ENCODE measurements at places on chromosomes 3 and 15.
A peak's percentile ranks its signal among the peaks of the same experiment; 100 is the strongest.

- DNase-seq, result no peak
These were observed 5.2 kb upstream of the RAD18 start for GRCh38 chr3:8968375-8968882.

GRCh38 chr15:100786139-100786531 is 93.5 kb upstream of the ALDH1A3 start:
- no peak for DNase-seq

- DNase-seq, result no peak
These were observed 45.0 kb downstream of the TIGIT start for GRCh38 chr3:114338651-114339357.

DNA sequence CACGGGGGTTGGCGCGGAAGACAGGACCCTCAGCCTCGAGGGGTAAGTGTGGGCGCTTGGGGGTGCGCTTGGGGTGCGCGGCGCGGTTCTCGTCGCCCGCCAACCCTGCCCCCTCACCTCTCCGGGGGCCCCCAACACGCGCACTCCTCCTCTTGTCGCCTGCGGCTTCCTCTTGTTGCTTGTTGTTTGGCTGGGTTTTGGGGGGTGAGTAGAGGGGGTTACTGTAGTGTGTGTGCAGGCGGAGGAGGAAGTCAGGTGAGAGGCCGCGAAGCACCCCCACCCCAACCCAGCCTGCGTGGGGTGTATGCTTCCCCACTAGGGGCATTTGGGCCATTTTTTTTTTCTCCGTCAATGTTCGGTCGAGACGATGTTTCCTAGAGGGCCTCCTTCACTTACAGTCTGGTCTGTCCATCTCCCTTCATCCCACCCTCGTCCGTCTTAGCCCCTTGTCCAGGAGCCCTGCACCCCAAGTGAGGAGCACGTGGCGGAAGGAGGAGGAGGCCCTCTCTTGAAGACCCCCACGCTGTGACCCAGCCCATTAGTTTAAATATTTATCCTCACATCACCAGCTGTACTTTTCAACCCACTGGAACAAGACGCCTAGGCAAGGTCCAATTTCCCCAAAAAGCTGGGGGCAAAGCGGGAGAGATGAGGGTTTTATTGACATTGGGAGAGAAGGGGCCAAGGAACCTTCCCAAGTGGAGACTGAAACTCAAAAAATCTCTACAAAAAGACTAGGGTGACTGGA is 20.4 kb upstream of the SATB1 start:
- peak; percentile 40 for DNase-seq

- DNase-seq, result no peak
These were observed 87.0 kb upstream of the KCNAB1 start for GRCh38 chr3:156033428-156033827.

DNA sequence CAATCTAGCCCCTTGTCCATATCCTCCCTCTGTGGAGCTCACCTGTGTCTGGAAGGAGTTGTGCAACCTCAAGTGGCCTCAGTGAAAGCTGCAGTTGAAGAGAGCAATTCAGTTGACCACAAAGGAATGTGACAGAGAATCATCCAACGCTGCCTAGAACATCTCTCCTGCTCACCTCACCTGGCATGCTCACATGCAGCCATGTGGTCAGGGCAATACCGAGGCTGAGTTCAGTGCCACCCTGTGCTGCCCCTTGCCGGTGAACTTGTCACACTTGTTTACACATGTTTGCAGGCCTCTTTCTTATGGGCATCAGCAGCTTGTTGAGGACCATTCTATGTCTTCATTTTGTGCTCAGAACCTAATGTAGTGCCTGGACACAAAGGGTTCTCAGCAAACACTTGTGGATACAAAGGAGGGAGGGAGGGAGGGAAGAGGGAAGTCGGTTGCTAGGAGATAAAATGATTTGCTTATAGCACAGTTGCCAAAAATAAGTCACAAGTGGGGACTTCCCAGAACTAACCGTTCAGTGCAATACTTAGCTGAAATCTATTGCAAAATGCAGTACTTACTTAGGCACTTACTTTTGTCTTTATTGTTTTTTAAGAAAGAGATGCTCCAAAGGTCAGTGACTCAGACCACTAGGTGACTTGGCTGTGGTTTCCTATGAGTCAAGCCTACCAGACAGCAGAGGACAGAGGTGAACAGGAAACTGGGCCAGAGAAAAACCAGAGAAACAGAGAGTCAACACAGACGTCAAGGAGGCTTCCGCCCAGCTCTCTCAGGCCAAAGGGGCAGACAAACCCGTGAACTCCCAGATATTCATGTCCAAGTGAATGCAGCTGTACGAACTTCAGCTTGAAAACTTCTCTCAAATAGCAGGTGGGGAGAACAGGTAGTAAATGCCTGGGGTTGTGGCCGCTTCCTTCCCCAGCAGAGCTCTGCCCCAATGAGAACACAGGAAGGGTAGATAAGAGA is 227.8 kb upstream of the CTNNB1 start:
- DNase-seq, result no peak

DNA sequence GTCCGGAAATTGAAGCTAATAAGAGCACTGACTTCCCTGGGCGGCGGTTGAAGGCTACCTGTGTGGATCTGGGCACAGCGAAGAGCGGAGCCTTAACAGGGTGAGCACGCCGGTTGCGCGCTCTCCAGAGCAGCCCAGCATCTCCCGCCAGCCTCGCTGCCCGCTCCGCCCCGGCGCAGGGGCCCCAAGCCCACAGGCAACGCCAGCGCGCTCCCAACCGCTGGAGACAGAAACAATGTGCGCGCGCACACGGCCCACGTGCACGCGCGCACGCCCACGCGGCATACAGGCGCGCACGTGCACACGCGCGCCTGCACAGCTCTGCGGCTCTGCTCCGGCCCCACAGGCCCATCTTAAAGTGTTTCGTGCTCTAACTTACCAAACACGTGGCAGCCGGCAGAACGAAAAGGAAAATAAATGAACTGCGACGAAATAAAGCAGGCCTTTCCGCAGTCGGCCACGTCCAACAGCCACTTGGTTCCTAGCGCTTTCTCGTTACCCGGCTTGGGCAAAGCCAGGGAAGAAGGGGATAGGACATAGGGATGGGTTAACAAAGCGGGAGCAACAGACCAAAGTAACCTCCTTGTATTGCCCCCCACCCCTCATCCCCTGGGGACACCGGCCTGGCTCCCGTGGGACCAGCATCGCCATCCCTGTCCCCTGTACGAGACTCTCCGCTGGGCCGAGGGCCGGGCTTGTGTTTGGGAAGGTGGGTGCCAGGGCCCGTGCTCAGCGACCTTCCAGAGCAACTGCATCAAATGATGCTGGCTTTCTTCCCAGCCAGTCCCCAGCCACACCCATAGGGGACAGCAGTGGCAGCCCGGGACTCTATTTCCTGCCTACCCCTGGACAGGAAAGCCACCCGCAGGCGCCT is 203.7 kb downstream of the ABHD5 start:
- DNase-seq, result no peak

- DNase-seq, result no peak
These were observed 54.7 kb downstream of the FOXP1 start for GRCh38 chr3:71528816-71529215.

All from activated naive CD4-positive, alpha-beta T cell (primary cell).